Thymus (tissue), 14 donors: ENCODE measurements at places on chromosomes 2 and 18. TPM values are rescaled to one million over a fixed set of nuclear protein-coding genes. Genes with fewer than 3 reads are reported as not detected.

The L3MBTL4 gene
- 4.3 TPM for total RNA-seq

DNA sequence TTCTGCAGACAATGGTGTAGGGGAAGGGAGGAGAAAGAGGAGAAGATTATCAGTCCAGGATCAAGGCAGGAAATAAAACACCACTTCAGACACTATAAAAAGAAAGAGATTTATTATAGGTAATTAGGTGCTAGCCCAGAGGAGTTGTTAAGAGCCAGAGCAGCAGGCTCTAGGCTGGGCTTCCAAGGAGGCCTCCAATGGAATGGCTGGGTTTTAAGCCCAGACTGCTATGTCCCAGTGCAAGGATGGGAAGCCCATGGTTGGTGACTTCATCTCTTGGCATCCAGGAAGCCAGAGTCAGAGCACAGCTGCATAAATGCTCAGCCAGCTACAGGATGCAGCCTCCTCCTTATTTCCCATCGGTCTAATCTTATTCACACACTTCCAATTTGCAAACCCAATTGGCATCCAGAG is 95.6 kb downstream of the LAMA3 start:
- no peak overlapping the region for H3K4me3 ChIP-seq
- no peaks in the 10 kb centered on the region for H3K36me3 ChIP-seq

The UGT1A10 gene
- 0.09 TPM for total RNA-seq

GRCh38 chr2:204722207-204722606 is 176.9 kb downstream of the PARD3B start:
- no peaks in the 10 kb centered on the region for H3K4me1 ChIP-seq
- H3K36me3 ChIP-seq = no peaks in the 10 kb centered on the region
- no peak overlapping the region for H3K27ac ChIP-seq

The ANKRD36C gene
- 40.9 TPM for total RNA-seq
